ENCODE measurements at places on chromosomes 6 and 20. TPM values are rescaled to one million over a fixed set of nuclear protein-coding genes. Genes with fewer than 3 reads are reported as not detected.
A peak's percentile ranks its signal among the peaks of the same experiment; 100 is the strongest.

GRCh38 chr6:44222486-44223318 is 693 bp upstream of the SLC29A1 start:
- no peaks in the 10 kb centered on the region for H3K36me3 ChIP-seq
- no peak for DNase-seq
- peak overlapping the region; percentile 68 for H3K4me3 ChIP-seq
- peaks cover 77% of the 10 kb centered on the region for H3K4me1 ChIP-seq

Gene PROKR2
- 0.31 TPM for total RNA-seq

DNA sequence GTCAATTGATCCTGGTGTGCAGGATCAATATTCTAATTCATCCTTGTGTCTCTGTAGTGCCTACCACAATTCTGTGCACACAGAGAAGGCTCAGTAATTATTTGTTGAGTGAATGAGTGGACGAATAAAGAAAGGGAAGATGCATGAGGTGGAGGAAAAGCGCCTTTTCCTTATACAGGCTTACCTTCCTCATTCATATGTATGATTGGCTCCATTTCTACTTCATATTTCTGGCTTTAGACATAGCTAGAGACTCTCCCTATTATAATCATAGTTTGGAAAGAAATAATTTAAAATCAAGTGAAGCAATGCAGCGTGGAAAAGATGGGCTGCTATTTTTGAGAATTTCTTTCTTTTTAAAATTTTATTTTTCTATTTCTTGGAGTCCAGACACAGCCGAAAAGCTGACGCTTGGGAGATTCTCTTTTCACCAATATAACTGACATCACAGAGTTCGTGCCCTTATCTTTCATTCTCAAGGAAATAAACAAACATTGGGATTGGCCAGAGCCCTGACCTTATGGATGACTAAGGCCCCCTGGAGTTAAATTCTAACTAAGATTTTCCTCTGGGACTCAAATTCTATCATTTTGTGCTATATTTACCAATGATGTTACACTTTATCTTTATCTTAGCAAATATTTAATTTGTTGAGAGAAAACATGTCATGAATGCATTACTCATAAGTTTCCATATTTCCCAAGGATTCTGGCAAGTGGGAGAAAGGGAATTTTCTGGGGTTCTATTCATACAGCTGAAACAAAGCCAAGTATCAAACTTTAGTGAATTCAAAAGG is 48.1 kb downstream of the PRL start:
- no peak overlapping the region for H3K4me3 ChIP-seq
- H3K4me1 ChIP-seq: no peaks in the 10 kb centered on the region
- DNase-seq: no peak
- no peak overlapping the region for H3K27ac ChIP-seq

DNA sequence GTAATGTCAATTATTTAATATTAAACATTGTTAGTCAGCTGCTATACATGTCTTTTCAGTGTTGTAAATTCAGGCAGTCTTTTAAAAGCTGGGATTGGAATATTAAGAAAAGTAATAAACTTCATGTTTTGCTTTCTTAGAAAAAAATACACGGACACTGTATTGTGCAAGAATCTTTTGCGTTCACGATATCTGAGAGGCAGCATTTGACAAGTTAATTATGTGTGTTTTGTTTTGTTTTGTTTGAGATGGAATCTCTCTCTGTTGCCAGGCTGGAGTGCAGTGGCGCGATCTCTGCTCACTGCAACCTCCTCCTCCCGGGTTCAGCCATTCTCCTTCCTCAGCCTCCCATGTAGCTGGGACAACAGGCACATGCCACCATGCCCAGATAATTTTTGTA is 1661.3 kb downstream of the HACE1 start:
- H3K36me3 ChIP-seq: no peaks in the 10 kb centered on the region
- H3K27ac ChIP-seq: no peak overlapping the region
- no peak for DNase-seq
- no peaks in the 10 kb centered on the region for H3K4me1 ChIP-seq
- H3K27me3 ChIP-seq: no peaks in the 10 kb centered on the region

DNA sequence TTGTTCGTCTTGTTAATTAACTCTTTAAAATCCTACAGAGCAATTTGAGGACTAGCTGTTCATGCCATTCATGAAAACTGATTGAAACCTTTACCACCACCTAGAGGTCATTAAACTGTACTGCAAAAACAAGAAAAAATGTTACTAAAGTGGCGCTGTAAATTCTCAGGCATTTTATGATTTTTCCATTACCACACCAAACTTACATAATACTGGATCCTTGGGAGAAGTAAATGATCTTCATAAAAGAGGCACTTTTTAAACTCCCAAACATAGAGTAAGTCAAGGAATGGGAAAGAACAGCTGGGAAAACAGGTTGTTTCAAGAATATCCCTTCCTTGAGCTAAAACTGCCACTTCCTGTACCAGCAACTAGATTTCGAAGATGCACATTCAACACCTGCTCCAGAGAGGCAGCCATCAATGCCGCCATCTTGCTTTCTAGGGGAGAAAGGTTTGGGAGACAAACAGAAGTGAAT is 54.3 kb downstream of the MYLIP start:
- peaks cover 10% of the 10 kb centered on the region for H3K4me1 ChIP-seq
- H3K36me3 ChIP-seq: no peaks in the 10 kb centered on the region
- no peak overlapping the region for H3K27ac ChIP-seq
- DNase-seq: no peak
- H3K27me3 ChIP-seq: no peaks in the 10 kb centered on the region

Gene SYCP2L
- total RNA-seq: 6.9 TPM

GRCh38 chr6:28673787-28674671 is 148.3 kb downstream of the GPX5 start:
- no peaks in the 10 kb centered on the region for H3K4me1 ChIP-seq
- no peak overlapping the region for H3K27ac ChIP-seq
- DNase-seq: peak; percentile 63
- no peaks in the 10 kb centered on the region for H3K27me3 ChIP-seq

- no peak overlapping the region for H3K4me3 ChIP-seq
- H3K27ac ChIP-seq: no peak overlapping the region
Observed at GRCh38 chr6:75326557-75327258, 42.1 kb upstream of the TMEM30A start.

DNA sequence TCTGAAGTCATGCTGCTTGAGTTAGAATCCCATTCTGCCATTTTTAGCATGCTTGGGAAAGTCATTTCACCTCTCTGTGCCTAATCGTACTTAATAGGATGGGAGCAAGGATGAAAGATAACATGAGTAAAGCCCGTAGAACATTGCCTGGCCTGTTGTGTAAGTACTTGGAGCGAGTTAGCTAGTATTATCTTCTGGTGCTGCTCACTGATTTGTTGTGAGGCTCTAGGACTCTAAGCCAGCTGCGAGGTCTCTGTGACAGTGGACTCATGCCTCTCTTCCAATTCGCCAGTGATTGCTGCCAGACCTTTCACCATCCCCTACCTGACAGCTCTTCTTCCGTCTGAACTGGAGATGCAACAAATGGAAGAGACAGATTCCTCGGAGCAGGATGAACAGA is 17.8 kb downstream of the TAF8 start:
- DNase-seq: no peak
- no peaks in the 10 kb centered on the region for H3K27me3 ChIP-seq
- H3K27ac ChIP-seq: no peak overlapping the region
- H3K36me3 ChIP-seq: no peaks in the 10 kb centered on the region
- no peak overlapping the region for H3K4me3 ChIP-seq
- H3K4me1 ChIP-seq: peaks cover 4% of the 10 kb centered on the region

DNA sequence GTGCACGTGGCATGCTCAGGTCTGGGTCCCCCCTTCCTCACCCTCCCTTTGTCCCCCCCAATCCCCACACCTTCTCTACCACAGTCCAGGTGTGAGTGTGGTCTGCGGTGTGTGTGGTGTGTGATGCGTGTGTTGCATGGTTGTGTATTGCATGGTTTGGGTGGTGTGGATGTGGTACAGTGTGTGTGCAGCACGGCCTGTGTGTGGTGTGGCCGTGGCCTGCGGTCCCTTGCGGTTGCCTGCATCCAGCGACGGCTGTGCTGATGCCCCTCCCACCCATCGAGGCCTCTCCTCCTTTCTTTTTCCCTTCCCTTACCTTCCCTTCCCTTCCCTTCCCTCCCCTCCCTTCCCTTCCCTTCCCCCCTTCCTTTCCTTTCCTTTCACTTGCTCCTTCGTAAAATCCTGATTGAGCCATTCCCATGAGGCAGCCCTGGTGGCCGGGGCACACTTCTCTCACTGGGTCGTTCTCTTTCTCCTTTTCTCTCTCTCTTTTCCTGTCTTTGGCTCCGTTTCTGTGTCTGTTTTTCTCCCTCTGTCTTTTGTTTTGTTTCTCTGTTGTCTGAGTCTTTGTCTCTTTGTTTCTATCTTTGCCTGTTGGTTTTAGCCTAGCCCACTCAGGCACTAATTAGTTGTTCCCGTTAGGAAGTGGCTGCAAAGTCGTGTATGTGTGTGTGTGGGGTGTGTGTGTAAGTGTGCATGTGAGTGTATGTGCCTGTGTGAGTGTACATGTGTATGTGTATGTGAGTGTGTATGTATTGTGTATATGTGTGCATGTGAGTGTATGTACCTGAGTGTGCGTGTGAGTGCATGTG is 65.7 kb downstream of the SRC start:
- no peaks in the 10 kb centered on the region for H3K27me3 ChIP-seq
- no peak overlapping the region for H3K4me3 ChIP-seq
- H3K36me3 ChIP-seq: no peaks in the 10 kb centered on the region
- no peak for DNase-seq

DNA sequence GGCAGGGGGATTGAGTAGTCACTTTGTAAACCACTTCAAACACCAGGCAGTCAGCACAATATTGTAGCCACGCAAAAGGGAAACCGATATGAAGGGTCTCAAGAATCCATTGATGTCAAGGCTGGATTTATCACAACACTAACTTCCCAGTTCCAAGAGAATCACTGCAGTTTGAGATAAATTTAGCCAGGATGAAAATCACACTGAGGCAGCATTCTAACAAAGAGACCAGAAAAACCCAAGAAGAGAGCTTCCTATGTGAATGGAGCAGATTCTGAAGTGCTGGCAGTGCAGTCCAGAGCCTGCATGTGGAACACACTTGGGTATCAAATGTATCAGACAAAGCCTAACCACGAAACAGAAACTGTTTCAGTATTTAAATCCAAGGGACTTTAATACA is 84.6 kb downstream of the KIF16B start:
- no peaks in the 10 kb centered on the region for H3K27me3 ChIP-seq
- no peak for DNase-seq
- no peaks in the 10 kb centered on the region for H3K36me3 ChIP-seq
- H3K4me1 ChIP-seq: peaks cover 3% of the 10 kb centered on the region
- no peak overlapping the region for H3K27ac ChIP-seq

DNA sequence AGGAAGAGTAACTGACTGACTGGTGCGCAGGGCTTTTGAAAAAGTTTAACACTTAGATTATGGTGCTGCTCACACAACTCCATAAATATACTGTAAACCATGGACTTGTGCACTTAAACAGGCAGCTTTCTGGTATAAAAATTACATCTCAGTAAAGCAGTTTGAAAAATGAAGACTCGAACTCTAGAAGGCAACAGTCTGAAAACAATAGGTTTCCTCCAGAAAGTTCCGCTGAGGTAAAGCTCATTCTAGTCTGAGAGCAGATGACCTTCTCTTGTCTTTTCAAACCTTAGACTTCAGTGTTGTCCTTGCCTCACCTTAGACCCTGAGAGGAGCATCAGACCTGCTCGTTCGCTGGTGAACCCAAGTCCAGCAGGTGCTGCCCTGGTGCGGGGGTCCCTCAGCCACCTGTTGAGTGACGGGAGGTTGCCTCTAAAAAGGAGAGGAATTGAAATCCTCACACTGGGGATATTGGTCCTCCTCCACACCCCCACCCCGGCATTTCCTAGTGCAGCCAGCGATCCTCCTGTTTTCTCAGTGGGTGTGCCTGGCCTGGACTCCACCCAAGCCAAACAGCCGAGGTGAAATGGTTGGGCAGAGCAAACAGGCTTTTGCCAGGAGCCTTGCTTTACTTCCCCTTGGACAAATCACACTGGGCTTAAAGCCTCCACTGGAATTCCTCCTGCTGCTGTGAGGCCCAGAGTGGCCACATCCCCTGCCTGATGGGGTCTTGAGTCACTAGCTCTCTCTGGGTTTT is 14.7 kb upstream of the PYGB start:
- peak; percentile 59 for DNase-seq
- no peaks in the 10 kb centered on the region for H3K36me3 ChIP-seq
- H3K4me1 ChIP-seq: peaks cover 2% of the 10 kb centered on the region
- H3K27ac ChIP-seq: no peak overlapping the region

DNA sequence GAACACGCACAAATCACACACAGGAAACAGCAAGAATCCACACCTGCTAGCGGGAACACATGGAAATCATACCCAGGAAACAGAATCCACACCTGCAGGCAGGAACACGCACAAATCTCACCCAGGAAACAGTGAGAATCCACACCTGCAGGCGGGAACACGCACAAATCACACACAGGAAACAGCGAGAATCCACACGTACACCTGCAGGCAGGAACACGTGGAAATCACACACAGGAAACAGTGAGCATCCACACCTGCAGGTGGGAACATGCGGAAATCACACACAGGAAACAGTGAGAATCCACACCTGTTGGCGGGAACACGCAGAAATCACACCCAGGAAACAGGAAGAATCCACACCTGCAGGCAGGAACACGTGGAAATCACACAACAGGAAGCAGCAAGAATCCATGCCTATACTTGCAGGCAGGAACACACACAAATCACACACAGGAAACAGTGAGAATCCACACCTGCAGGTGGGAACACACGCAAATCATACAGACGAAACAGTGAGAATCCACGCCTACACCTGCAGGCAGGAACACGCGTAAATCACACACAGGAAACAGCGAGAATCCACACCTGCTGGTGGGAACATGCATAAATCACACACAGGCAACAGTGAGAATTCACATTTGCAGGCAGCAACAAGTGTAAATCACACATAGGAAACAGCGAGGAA is 108.6 kb downstream of the DLL1 start:
- no peaks in the 10 kb centered on the region for H3K4me1 ChIP-seq
- DNase-seq: no peak
- no peak overlapping the region for H3K27ac ChIP-seq
- H3K4me3 ChIP-seq: no peak overlapping the region

GRCh38 chr6:54014440-54014839 is 96.8 kb upstream of the MLIP start:
- H3K4me3 ChIP-seq: no peak overlapping the region
- no peaks in the 10 kb centered on the region for H3K36me3 ChIP-seq
- no peaks in the 10 kb centered on the region for H3K27me3 ChIP-seq
- no peak for DNase-seq
- H3K27ac ChIP-seq: no peak overlapping the region
- peaks cover 11% of the 10 kb centered on the region for H3K4me1 ChIP-seq

- no peak for DNase-seq
- peaks cover 4% of the 10 kb centered on the region for H3K4me1 ChIP-seq
- no peak overlapping the region for H3K4me3 ChIP-seq
- H3K27me3 ChIP-seq: no peaks in the 10 kb centered on the region
- no peak overlapping the region for H3K27ac ChIP-seq
- H3K36me3 ChIP-seq: no peaks in the 10 kb centered on the region
Observed at GRCh38 chr6:137256350-137257103, 37.3 kb upstream of the IFNGR1 start.

GRCh38 chr6:169725125-169726048 is 1.1 kb upstream of the PHF10 start:
- no peaks in the 10 kb centered on the region for H3K27me3 ChIP-seq

GRCh38 chr20:52031563-52032303 is 159.8 kb downstream of the ZFP64 start:
- H3K27me3 ChIP-seq: no peaks in the 10 kb centered on the region
- no peak overlapping the region for H3K4me3 ChIP-seq
- no peaks in the 10 kb centered on the region for H3K36me3 ChIP-seq
- DNase-seq: no peak
- peaks cover 3% of the 10 kb centered on the region for H3K4me1 ChIP-seq

Gene C6orf89
- total RNA-seq: 78.9 TPM

- no peak overlapping the region for H3K4me3 ChIP-seq
- H3K27ac ChIP-seq: no peak overlapping the region
- DNase-seq: no peak
- H3K36me3 ChIP-seq: no peaks in the 10 kb centered on the region
- H3K4me1 ChIP-seq: no peaks in the 10 kb centered on the region
Observed at GRCh38 chr20:46945465-46945864, 50.8 kb downstream of the EYA2 start.
